NCI-H1436 treated with DMSO at 0.1 percent for 48 hours (cell line): ENCODE measurements at places on chromosomes 5 and 9.
A peak's percentile ranks its signal among the peaks of the same experiment; 100 is the strongest.

GRCh38 chr5:126122942-126123341 lies 300.3 kb upstream of the GRAMD2B start:
- no peak for DNase-seq

DNA sequence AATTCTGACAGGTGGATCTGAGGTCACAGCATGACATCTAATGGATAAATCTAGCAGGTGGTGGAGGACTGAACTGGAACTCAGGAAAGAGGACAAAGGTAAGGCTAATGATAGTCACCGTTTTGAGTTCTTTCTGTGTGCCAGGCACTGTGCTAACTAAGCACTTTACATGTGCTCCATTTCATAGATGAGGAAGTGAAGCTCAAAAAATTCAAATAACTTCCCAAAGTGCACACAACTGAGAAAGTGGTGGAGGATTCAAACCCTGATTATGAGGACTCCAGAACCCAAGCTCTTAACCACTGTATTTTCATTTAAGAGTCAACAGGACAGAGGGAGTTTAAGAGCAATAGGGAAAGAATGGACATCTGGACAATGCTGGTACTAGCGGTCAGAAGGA lies 7.1 kb upstream of the DELE1 start:
- no peak for DNase-seq

DNA sequence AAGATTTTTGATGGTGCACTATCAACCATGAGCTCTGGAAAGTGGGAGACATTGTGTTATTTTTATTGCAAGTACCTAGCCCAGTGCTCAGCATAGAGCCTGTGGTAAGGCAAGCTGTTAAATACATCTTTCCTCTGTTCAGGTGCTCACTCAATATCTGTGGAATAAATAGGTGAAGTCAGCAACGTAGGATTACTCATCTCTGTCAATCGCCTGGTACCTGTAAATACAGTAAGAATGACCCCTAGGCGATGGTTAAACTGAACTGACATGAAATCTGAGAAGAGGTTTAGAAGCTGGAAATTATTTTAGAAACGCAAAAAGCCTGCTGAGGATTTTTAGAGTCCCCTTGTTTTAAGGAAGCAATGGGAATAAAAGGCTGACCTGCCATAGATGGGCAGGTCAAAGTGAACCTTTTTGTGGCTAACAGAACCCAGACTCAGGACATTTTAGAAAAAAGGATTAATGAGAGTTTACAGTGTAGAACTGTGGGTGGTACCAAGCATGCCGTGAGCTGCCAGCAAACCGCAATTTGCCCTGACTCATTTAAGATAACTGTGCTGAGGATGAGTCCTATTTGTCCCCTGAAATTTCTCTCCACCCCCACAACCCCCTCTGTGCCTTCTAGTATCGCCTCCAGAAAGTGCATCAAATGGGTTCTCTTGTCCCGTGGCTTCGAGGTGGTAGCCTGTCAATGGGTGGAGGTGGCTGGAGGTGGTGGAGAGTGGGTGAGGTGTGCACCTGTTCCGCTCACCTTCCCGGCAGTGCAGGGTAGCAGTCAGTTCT lies 375.1 kb downstream of the MED10 start:
- no peak for DNase-seq

- DNase-seq, result no peak
These were observed 102.6 kb downstream of the PDE4D start for GRCh38 chr5:59790776-59791475.

DNA sequence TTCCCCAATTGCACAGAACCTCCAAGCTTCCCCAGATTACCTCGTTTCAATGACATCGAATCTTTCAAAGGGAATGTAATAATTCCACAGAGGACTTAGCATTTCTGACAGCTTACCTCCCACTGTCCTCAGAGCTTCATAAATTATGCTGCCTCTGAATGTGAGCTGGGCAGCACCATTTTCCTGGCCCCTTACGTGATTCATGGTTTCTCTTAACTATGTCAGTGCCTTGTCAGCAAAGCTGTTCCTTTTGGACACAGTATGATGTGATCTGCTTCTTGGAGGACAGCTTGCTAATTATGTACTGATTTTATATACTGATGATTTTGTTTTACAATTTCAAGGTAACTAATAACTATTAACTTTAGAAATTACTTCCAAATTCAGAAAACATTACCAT lies 27.7 kb upstream of the SSBP2 start:
- DNase-seq, result no peak

- no peak for DNase-seq
These were observed 8.6 kb upstream of the PRRC2B start for GRCh38 chr9:131385296-131385695.

DNA sequence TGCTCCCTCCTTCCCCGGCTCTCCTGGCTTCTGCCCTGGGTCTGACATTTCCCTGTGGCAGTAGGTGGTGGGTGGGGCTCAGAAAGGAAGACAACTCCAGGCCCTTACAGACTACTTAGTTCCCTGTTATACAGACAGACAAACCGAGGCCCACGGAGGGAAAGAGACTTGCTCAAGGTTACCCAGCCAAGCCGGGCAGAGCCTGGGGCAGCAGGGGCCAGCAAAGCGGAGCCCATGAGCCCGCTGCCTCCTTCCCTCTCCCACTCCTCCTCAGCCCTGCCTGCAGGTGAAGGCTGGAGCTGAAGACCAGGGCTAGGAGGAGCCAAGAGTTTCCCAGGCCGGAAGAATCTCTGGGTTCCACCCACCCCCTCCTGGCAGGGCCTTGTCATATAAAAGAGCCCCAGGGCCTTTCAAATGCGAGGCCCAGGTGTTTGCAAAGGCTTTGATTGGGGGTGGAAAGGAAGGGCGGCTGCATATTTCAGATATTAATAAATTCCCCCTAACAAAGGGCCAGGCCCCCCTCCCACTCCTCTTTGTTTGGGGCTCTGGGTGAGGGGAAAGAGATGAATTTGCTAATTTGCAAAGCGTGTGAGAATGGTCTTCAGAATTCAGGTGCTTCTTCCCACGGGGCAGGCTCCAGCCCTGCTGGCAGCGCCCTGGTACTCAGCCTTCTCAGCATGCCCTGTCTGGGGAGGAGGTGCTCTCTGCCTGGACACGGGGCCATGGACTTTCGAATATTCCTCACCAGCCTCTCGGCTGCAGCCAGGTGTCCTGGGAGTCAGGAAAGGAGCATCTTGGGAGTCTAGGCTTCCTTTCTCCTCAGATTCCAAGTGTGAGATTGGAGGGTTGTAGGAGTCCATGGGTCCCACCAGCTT lies 21.5 kb downstream of the SLC6A7 start:
- no peak for DNase-seq

- no peak for DNase-seq
These were observed 646 bp downstream of the CARNMT1 start for GRCh38 chr9:75027187-75028107.

- no peak for DNase-seq
These were observed 120.1 kb downstream of the FEM1C start for GRCh38 chr5:115424446-115424845.

GRCh38 chr9:113474360-113475028 lies 11.0 kb downstream of the RGS3 start:
- no peak for DNase-seq

GRCh38 chr5:124725040-124725434 lies 21.4 kb downstream of the ZNF608 start:
- DNase-seq, result no peak

DNA sequence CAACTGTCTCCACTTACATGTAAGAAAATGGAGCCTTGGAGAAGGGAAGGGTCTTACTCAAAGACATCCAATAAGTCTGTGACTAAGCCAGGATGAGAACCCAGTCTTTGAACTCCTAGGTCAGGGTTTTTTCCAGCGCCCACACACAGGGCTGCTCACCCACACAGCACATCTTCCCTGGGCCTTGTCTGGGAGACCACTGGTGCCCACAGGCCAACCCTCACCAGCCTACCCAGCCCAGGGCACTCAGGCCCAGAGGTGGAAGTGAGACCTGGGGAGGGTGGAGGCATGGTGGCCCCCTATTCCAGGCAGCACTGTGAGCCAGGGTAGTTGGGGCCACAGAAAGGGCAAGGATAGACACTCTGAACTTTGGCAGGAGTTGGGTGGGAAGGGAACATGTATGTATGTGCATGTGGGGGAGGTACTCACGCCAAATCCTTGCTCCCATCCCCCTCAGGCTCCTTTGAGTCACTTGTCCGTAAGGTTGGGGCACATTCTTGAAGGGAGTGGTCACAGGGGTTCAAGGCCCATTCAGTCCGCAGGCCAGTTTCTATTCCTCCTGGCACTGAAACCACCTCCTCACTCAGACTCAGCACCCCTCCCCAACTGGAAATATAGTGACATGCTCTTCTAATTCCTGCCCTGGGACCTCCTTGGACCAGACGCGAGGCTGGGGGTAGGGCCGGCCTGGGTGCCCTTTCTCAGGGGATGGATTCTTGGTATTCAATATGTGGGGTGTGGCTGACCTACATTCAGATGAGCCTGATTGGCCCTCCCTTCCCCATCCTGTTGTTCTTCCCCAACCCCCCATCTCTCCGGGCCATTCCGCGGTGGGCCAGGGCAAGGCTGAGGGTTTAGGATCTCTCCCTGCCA lies 2.9 kb upstream of the SLC4A9 start:
- DNase-seq, result no peak

GRCh38 chr5:157562111-157562581 lies 13.4 kb downstream of the ADAM19 start:
- no peak for DNase-seq

DNA sequence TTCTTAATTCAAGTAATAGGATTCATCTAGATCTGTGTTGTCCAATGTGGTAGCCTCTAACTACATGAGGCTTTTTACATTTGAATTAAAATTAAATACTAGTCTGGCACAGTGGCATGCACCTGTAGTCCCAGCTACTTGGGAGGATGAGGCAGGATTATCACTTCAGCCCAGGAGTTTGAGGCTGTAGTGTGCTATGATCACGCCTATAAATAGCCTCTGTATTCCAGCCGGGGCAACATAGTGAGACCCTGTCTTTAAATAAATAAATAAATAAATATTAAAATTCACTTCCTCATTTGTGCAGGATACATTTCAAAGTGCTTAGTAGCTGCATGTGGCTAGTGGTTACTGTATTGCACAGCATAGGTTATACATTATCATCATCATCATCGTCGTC lies 91.8 kb downstream of the UBE2R2 start:
- no peak for DNase-seq

GRCh38 chr5:9268226-9268625 lies 277.6 kb downstream of the SEMA5A start:
- DNase-seq, result no peak

DNA sequence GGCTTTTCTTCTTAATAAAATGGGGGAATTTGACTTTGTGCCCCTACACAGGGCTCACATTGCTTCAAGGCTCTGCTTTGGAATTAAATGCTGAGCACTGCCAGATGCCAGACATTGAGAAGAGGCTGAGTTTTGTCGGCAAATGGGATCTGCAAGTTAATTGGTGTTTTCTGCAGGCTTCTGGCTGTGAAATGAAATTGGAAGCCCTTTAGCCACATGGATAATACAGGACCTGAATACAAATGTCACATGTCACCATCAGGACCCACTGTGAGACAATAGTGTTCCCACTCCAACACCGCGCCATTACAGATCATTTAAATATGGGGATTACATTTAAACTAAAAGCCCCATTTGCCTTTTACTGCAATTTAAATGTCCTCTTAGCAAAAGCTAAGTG lies 164.4 kb downstream of the ZSWIM6 start:
- DNase-seq, result peak; percentile 88

GRCh38 chr9:92637326-92637725 lies 32.6 kb downstream of the IPPK start:
- no peak for DNase-seq

DNA sequence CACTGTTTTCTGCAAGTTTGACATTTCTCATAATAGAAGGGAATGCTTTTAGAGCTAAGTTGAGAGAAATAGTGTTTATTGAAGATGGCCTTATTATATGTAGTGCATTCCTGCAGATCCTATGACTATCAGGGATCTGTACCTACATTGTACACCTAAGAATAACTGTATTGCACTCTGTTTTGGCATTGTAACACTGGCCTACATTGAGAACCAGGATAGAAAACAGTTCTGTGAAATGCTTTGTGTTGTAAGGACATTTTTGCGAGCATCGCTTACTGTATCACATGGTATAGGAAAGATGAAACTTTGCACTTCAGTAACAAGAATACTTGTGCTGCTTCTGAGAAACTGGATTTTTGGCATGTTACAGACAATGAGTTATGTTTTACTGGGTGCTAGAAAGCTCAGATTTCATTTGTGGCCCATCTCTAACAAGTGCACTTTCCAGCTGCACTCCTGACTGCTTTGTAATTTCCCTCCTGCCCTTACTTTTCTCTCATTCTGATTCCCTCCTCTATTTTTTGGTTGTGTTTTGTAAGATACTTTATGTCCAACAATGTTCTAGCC lies 30.6 kb downstream of the C9orf85 start:
- no peak for DNase-seq

DNA sequence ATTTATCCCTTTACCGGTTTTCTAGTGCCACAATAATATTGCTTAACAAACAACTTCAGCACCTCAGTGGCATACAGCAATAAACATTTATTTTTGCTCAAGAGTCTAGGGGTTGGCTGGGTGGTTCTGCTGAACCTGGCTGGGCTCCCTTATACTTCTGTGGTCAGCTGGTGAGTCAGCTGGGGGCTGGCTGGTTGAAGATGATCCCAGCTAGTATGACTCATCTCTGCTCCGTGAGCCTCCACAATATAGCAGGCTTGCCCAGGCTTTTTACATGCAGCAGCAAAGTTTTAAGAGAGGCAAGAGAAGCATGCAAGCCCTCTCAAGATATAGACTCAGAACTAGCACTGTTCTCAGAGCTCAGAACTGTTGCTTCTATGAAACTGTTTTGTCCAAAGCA lies 523.5 kb upstream of the CLINT1 start:
- DNase-seq, result no peak

- no peak for DNase-seq
These were observed 15.0 kb downstream of the PTAR1 start for GRCh38 chr9:69744688-69745380.

- no peak for DNase-seq
These were observed 183.3 kb downstream of the ALDH1A1 start for GRCh38 chr9:72769546-72769945.

DNA sequence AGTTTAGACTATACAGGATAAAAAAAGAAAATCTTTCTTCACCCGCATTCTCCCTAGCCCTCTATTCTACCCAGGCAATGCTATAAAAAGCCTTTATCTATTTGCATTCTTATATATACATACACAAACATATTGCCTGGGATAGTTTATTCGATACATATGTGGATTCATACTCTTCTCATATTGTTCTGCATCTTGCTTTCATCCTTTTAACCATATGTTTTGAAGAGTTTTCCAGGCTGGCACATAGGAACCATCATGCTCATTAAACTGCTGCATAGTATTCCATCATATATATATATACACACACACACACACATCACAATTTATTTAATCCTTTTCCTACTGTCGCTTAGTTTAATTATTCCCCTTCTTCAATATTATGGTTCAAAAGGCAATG lies 461.2 kb downstream of the NTRK2 start:
- no peak for DNase-seq

- no peak for DNase-seq
These were observed 455 bp upstream of the SMIM3 start for GRCh38 chr5:150778088-150778516.

GRCh38 chr5:180982008-180982741 lies 6.5 kb upstream of the BTNL3 start:
- DNase-seq, result no peak

- no peak for DNase-seq
These were observed 239.4 kb upstream of the PANK3 start for GRCh38 chr5:168818558-168818957.

GRCh38 chr9:546797-547223 lies 294.7 kb upstream of the DMRT1 start:
- DNase-seq, result no peak
